GM12865 (cell line): ENCODE measurements at places on chromosomes 7 and 10.

DNA sequence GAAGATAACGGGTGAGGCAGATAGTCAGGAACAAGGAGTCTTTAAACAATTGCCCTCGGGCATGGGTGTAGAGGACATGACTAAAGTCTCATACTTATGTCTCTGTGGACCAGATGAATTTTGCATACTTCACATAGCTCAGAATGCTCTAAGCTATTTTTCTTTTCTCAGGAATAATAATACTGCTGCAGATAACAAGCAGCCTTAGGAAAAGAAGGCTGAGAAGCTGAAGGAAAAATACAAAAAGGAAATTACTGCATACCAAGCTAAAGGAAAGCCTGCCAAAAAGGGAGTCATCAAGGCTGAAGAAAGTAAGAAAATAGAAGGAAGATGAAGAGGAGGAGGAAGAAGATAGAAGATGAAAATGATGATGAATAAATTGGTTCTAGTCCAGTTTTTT lies 13.4 kb upstream of the ERCC6 start:
- no peak for DNase-seq

- DNase-seq: no peak
Observed at GRCh38 chr7:151999424-152000090, 25.9 kb upstream of the GALNT11 start.

GRCh38 chr7:39838326-39838725 lies 111.7 kb upstream of the CDK13 start:
- DNase-seq: peak; percentile 18

GRCh38 chr7:156881679-156882078 lies 11.3 kb downstream of the LMBR1 start:
- DNase-seq: no peak

- peak; percentile 43 for DNase-seq
Observed at GRCh38 chr10:78205457-78206016, 171.9 kb downstream of the RPS24 start.

DNA sequence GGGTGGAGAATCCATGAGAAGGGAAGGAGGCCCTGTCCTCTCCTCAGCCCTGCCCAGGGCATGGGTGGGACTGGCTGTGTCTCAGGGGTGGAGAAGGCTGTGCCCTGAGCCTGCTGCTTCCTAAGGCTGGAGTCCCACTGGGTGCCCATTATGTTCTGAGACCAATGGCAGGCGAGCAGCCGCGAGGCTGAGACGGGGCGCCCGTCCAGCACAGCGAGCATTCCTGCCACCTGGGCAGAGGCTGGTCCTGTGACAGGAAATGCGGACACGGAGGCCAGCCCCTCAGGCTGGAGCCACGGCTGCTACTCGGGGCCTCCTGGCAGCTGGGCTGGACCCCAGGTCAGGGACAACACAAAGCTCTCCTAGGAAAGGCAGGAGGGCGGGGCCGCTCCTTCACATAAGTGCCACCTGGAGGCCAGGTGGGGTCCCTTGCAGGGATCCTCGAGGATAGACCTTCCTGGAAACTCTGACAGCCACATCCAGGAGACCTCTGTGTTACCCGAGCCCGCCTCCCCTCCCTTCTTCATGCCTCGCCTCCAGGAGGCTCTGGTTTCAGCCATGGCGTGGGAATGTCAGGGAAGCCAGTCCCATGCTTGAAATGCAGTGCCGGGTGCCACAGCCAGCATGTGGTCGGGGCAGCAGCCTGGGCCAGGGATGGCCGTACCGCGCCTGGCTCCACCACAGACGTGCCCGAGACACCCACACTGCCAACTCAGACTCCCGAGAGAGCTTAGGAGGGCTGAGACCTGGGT lies 173.9 kb downstream of the USP6NL start:
- no peak for DNase-seq

DNA sequence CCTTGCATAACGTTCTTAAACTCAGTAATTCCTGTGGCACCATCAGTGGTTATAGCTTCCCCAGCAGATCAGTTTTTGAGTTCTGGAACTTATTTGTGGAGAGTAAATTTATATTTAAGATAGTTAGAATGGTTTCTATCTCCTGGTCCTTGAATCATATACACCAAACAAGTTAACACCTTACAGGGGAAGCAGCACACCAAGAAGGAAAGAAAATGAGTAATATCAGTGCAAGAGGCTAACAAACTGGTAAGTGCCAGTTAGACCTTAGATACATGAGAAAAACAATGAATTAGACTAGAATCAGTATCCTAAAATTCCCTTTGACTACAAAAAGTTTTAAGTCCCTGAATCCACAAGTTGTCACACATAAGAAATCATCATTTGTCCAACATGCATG lies 54.2 kb downstream of the ABI1 start:
- DNase-seq: no peak

GRCh38 chr10:8913720-8914119 lies 859.2 kb downstream of the GATA3 start:
- DNase-seq: no peak

- no peak for DNase-seq
Observed at GRCh38 chr7:41491308-41491707, 211.6 kb downstream of the INHBA start.

- no peak for DNase-seq
Observed at GRCh38 chr7:149292462-149292823, 30.4 kb downstream of the ZNF783 start.

GRCh38 chr7:95395755-95396135 lies 430 bp downstream of the PON3 start:
- DNase-seq: no peak

- no peak for DNase-seq
Observed at GRCh38 chr10:119267384-119267783, 60.0 kb downstream of the GRK5 start.

GRCh38 chr7:46855851-46856250 lies 726.1 kb downstream of the TNS3 start:
- DNase-seq: no peak

GRCh38 chr10:112565434-112566053 lies 118.5 kb downstream of the VTI1A start:
- DNase-seq: peak; percentile 30
